ENCODE measurements at places on chromosomes 5 and 9.

DNA sequence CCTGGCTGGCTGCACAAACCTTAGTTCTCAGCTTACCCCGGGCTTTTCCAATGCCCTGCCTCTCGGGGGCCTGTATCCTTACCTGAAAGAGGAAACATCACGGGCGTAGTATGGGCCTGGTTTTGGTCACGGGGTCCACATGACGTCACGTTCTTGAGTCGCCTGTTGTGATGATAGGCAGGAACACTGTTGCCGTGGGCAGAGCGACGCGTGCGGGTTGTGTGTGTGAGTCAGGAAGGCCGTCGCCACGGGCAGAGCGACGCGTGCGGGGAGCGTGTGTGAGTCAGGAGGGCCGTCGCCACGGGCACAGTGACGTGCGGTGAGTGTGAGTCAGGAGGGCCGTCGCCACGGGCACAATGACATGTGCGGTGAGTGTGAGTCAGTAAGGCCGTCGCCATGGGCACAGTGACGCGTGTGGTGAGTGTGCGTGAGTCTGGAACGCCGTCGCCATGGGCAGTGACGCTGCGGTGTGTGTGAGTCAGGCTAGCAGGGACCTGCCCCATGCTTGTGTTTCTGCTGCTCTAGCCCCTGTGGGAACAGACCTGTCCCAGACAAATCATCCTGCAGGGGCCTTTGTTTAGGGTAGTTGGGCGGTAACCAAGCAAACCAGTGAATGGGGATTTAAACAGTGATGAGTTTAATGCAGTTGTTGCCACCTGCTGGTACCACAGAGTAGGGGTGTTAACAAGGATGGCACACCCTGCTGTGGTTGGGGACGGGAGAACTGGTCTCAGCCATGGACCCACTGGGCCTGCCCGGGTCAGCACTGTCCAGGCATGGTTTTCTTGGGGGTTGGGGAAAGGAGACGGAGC lies 19.8 kb downstream of the TRIP13 start:
- DNase-seq = peak; percentile 99

DNA sequence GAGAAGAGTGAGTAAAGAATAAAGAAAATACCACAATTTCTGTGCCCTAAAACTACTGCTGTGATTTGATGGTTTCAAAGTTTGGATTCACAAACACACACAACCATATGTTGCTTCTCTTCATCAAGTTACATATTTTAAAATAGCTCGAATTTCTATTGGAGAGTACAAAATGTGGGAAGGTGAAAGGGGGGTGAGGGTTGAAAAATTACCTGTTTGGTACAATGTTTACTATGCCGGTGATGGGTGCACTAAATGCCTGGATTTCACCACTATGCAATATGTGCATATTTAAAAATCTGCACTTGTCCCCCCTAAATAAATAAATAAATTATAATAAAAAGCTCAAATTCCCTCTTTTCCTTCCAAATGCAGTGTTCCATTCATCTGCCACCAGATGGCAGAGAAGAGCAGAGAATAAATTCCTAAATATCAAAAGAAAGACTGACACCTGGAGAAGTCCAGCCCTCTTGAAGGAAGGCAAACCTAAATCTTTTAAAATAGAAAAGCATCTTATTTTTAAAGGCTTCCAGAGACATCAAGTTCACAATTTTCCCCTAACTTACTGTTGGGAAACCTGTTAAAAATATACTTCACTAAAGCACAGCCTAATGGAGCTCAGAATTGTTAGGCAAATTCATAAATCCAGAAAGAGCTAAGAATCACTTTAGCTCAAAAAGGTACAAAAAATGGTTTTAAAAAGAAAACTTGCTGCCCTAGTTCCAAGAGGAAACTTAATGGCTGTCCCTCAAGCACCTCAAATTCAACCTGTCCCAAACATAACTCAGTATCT lies 24.8 kb upstream of the HNRNPA0 start:
- DNase-seq = peak; percentile 47

- DNase-seq = no peak
Observed at GRCh38 chr5:145829708-145830361, 5.3 kb downstream of the PRELID2 start.

- no peak for DNase-seq
Observed at GRCh38 chr9:133049043-133049442, 12.7 kb upstream of the CEL start.

- DNase-seq = no peak
Observed at GRCh38 chr9:85168412-85168811, 498.9 kb downstream of the NTRK2 start.
